Progenitor cell of endocrine pancreas (in vitro differentiated cells): ENCODE measurements at places on chromosomes 6 and 20.

GRCh38 chr20:25309395-25310267, 61.7 kb downstream of the PYGB start:
- no peak for DNase-seq

GRCh38 chr6:124974771-124975377, 12.6 kb downstream of the RNF217 start:
- DNase-seq: no peak

- DNase-seq: no peak
Observed at GRCh38 chr6:152575621-152576150, 61.5 kb downstream of the SYNE1 start.

GRCh38 chr6:138765896-138766655, 7.5 kb upstream of the CCDC28A start:
- no peak for DNase-seq

- DNase-seq: no peak
Observed at GRCh38 chr6:107021446-107022185, 6.4 kb upstream of the MTRES1 start.

DNA sequence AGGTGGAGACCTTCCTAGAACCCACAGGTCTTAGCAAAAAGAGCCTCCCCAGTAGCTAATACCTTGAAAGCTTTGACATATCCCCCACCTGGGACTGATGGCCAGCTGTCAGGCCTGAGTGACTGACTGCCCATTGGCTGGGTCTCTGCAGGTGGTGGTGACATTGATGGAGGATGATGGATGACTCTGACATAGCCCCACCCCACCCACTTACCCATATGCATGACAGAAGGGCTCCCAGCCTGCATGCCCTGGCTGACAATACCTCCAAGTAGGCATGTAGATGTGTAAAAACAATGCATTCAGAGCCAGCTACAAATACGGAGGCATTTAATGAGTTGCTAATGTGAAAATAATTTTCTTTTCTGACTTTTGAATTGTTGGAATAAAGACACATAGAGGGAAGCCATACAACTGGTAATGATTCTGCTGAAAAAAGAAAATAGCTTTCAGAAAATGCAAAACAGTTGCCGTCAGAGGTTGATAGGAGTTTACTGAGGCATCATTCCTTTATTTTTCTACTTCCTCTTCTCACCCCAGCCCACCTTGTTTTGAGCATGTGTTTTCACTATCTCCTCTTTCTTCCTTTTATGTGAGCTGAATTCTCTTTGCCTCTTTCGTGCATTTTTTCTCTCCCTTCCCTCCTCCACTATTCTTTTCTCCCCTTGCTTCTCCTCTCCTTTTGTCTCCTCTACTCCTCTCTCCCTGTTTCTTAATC, 70.6 kb downstream of the OLIG3 start:
- no peak for DNase-seq

- DNase-seq: no peak
Observed at GRCh38 chr6:16624636-16625290, 136.5 kb downstream of the ATXN1 start.

DNA sequence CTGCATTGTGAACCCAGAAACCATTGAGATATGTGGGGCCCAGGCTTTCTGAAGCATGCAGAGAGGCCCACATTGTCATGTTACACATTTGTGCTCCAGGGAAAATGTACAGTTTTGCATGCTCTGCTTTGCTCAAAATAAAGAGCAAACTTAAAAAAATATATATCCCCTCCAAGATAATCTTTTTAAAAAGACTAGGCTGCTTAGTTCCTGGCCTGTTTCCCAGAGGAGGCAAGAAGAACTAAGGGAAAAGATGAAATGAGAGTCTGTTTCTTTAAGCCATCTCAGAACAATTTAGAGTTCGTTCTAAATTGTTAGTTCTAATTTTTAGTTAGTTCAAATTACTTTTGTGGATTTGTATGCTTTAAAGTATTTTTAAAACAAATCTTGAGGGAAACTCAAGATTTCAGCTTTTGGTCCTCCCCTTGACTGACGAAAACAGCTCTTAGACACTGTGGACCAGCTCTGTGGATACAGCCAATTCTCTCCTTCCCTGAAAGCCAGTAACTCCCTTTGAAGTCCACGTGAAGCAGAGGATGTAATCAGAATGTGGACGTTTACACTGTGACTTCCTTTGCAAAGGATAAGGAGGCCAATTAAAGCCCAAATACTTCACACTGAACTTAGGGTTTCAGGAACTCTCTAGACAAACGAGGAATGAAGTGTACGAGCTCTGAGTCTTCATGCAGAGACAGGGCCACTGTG, 84.7 kb downstream of the CD164 start:
- DNase-seq: no peak

GRCh38 chr6:109977791-109978173, 329 bp upstream of the GPR6 start:
- DNase-seq: no peak

DNA sequence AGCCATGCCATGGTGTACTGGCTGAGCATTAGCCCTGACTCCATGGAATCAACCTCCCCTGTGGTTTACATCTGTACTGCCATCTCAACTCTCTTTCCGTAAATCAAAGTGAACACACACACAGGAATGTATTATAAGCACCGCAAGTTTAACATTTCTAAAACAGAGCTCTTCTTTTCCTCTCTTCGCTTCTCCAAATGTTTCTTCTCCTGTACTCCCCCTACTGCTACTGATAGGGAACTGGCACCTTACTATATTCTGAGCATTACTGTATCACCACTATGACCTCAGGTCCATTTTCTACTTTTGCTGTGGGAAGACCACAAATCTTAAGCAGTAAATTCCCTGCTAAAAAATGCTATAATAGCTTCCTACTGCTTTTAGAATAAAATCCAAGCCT, 101.2 kb downstream of the NUS1 start:
- no peak for DNase-seq

GRCh38 chr6:77620278-77620882, 32.5 kb upstream of the MEI4 start:
- DNase-seq: no peak

DNA sequence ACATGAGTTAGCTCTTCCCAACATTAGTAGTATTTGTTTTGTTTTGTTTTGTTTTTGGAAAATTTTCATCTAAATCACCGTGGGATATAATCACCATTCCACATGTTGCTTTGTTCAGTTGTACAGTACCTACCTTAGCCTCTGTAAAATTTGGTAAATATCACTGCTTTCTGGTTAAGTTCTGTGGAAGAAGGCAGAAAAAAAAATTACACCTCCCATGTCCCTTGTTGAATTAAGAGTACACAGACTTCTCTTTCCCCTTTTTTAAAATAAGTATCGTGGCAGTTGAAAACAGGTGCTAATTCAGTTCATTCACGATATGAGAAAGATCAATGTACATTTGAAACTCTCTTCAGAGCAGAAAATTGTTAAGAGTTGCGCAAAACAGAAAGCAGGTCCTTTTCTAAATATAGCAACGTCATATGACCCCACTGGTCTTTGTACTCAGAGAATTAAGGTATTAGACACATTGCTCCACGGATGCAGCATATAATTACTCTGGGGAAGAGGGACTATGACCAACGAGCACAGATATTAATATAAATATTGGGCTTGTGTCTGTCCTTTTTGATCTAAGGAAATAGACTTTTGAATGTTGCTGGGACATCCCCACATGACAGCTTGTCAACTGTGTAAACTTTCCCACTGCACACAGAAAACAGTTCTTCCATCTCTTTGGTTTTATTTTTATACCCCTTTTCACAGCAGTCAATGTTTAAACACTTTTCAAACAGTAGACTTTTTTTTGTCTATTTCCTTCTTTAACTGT, 58.6 kb upstream of the ZNF217 start:
- no peak for DNase-seq
